ENCODE measurements at places on chromosomes 3 and 15.

GRCh38 chr15:50108461-50108860 lies 10.6 kb downstream of the ATP8B4 start:
- DNase-seq: no peak

GRCh38 chr3:179949412-179949811 lies 87.3 kb downstream of the PEX5L start:
- no peak for DNase-seq

- DNase-seq: no peak
Measured at GRCh38 chr3:53823956-53824657, 22.1 kb downstream of the CHDH start.

- DNase-seq: no peak
Measured at GRCh38 chr3:112736386-112736785, 95.4 kb upstream of the CCDC80 start.

- DNase-seq: peak; percentile 13
Measured at GRCh38 chr15:63663906-63664305, 66.7 kb downstream of the FBXL22 start.

DNA sequence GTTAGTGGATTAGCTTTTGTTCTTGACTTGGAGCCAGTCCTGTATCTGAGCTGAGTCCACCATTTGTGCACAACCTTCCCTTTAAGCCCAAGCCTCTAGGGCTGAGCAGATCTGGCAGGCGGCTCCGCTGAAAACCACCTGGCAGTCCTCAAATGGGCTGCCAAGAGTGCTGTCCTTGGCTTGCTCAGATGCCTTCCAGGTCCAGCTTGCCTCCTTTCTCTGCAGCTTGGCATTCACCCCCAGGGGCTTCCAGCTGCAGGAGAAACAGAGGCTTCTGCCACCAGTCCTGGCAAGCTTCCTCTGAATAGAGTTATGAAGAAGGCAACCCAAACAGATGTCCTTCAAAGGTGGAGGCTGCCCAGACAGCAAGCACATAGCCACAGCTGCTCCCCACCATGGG lies 96.7 kb downstream of the LRTM1 start:
- no peak for DNase-seq

DNA sequence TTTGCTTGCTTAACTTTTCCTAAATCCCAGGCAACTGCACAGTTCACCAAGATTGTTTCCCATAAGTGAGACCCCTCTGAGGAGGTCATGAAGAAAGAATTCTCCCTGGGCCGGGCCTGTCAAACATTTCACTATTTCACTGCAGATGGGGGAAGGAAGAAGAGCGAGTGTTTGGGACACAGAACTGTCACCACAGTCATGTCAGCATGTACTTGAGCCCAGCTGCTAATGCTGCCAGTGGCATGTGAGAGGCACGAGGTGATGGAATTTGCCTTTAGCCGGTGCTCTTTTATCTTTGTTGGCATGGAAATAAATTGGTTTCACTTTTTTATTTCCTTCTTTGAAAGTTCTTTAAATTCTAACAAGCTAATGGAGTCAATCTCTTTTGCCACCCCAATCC lies 277.9 kb upstream of the GADL1 start:
- no peak for DNase-seq

DNA sequence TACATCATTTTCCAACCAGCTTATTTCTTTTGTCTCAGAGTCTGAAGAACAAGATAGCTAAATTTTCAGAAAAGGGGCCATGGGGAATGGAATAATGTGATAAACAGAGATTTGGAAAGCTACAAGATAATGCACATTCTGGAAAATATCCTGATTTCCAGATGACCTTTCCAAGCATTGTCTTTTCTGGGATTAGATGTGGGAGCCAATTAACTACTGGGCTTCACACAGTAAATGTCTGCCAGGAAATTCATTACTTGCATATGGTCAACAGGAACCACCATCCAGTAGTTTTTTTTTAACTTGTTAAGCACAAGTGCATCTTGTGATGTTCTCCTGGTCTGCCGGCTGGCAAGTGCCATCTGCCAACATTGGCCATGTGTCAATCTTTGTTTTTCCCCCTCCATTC lies 131.1 kb upstream of the BFSP2 start:
- DNase-seq: no peak

DNA sequence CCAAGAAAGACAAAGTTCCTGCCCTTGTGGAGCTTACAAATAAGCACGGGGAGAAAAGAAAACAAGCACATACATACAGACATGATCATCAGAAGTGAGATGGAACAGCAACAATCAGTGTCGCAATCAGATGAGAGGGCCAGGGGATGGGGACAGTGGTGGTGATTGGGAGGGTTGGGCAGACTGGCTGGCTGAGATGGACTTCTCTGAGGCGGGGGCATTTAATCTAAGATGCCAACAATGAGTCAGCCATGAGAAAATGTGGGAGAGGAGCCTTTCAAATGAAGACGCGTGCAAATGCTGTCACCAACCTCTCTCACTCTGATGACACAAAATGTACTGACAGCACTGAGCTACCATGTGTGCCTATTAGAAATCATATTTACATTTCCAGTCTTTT lies 81.4 kb downstream of the NCEH1 start:
- DNase-seq: peak; percentile 50

GRCh38 chr3:142022381-142022780 lies 127.0 kb downstream of the TFDP2 start:
- peak; percentile 63 for DNase-seq

DNA sequence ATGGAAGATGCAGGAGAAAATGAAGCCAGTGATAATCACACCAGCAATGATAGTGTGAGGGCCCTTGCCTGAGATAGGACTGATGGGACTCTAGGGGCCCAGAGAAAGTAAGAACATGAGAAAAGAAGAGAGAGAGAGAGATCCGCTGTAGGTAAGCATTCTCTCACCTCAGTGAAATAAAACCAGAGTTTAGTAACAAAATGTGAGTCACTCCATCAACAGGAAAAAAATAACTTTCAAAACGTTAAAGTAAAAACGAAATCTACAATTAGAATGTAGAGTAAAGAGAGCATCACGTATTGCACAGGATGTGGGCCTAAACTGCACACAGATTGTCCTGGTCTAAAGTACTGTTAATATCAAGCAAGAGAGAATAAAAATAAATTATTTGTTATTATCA lies 6.8 kb upstream of the PRSS50 start:
- no peak for DNase-seq

DNA sequence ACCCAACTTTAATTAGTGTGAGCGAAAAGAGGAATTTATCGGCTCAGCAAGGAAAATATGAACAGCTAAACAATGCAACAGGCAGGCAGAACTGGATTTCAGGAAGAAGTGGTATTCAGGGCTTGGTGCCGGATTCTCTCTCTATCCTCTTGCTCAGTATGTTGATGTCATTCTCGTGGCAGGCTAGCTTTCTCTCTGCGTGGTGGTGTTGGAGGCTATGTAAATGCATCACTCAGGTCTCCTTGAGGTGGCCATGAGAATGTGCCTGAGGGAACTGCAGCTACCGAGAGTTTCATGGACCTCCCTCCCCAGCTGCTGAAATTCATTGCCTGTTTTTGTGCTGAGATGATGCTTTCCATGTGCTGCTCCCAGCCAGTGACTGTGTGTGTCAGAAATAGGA lies 18.3 kb upstream of the SYN2 start:
- DNase-seq: no peak

GRCh38 chr15:51677021-51677420 lies 4.3 kb upstream of the SCG3 start:
- no peak for DNase-seq

- no peak for DNase-seq
Measured at GRCh38 chr3:190855151-190855550, 7.3 kb downstream of the GMNC start.

DNA sequence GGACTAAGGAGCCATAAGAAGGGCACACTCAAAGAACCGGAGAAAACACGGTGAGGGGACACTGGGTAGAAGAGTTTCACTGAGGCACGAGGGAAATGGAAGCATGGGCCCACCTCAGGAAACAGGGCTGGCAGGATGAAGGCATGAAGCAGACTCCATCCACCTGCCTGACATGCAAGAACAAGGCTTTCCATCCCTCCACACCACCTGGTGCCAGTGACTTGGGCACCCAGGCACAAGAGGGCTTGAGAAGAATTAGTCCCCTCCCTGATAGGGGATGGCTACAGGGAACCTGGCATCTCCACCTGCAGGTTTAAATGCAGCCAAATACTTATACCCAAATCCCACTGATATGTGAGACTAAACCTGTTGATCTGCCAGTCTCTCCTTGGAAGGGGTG lies 38.9 kb upstream of the PPP2R3A start:
- no peak for DNase-seq

GRCh38 chr3:68032209-68032608 lies 377.8 kb upstream of the SUCLG2 start:
- no peak for DNase-seq

GRCh38 chr3:136994772-136995516 lies 37.2 kb downstream of the IL20RB start:
- DNase-seq: peak; percentile 79

DNA sequence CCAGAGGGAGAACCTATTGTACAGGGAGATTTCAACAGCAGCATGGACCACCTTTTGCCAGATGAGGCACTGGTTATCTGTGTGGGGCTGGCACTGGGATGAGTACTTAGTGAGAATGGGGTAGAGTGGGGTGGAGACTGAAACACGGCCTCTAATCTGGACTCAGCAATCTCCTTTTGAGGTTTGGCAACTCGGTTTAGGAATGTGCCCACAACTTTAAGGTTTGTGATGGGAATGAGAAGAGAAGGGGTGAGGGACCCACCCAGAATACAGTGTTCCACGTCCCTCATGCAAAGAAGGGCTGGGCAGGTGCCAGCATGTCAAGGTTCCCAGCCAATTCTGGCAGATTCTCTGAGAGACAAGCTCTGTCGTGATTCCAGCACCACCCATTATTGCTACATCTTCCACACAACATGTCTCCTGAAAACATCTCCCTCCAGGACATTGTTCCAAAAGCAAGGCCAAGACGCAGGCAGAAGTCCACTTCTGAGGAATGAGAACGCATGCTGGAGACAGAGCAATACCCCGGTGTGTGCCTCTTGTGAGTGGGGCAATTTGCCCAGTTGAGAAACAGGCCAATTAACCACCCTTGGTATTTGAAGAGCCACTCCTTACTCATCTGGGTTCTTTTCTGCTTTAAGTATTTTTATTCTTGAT lies 37.5 kb upstream of the CCR4 start:
- DNase-seq: peak; percentile 26

GRCh38 chr15:59290295-59291212 lies 82.1 kb downstream of the MYO1E start:
- no peak for DNase-seq

- no peak for DNase-seq
Measured at GRCh38 chr3:186979852-186980251, 49.5 kb downstream of the ST6GAL1 start.

- DNase-seq: peak; percentile 43
Measured at GRCh38 chr3:131216330-131216729, 165.2 kb upstream of the NUDT16 start.

DNA sequence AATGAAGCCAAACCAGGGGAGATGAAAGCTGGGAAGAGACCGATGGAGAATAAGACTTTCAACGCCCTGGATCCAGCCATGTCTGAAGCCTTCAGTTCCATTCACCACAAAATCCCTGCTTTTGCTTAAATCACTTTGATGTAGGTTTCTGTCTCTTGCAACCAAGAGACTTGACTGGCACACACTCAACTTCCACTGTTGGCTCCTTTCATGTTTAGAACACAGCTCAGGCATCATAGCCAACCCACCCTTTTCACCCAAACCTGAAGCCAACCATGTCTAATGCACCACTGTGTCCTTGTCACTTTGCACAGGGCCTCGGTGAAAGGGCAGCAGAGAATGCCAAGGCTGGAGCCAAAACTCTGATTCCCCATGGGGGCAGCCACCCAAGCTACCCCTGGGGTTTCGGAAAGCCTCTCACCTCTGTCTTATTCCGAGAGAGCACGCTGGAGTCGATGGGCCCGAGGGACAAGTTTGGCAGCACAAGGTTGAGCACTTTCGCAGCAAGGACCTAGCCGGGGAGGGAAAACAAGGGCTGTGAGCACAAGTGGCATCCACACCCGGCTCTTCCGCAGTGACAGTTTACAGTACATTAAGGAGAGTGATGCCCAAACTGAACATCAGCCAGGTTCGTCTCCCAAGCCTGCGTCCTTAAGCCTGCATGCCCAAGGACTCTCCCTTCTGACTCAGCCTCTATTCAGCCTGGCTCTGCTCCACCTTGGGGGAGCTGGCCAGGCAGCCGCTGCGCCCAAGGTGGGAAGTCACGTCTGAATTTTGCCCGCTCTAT lies 37.6 kb downstream of the ABTB1 start:
- DNase-seq: no peak

DNA sequence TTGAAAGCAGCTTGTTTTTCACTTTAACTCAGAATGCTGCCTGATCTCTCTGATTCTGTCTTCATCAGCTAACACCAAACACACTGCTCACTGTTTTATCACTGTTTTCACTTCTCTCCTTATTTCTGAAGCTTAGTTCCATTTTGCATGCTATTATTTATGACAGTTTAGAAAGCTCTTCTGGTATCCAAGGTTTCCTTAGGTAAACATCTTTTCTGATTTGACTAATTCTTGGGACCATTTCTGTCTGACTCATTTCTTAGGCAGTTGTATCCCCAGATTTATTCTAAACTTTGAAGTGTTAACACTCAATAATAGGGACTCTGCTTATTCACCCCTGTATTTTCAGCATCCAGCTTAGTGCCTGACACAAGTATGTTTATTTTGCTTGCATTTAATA lies 167.7 kb downstream of the BCHE start:
- peak; percentile 1 for DNase-seq

GRCh38 chr3:141972399-141972798 lies 96.0 kb downstream of the ATP1B3 start:
- no peak for DNase-seq

DNA sequence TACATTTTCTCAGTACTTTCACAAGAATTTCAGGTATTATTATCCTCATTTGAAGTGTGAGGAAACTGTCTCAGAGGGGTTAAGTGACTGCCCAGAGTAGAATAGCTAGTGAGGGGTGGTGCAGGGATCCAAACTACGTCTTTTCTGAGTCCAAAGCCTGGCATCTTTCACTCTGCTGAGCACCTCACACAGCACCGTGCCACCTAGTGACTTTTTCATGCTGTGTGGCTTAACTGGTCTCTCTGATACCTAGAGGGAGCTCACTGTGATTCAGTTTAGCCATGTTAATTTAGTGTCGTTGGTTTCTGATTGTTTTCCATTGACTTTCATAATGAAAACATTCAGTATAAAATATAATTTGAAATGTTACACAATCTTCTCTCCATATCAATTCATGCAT lies 91.4 kb upstream of the NLGN1 start:
- no peak for DNase-seq

GRCh38 chr15:70382762-70383458 lies 285.2 kb upstream of the TLE3 start:
- DNase-seq: no peak

DNA sequence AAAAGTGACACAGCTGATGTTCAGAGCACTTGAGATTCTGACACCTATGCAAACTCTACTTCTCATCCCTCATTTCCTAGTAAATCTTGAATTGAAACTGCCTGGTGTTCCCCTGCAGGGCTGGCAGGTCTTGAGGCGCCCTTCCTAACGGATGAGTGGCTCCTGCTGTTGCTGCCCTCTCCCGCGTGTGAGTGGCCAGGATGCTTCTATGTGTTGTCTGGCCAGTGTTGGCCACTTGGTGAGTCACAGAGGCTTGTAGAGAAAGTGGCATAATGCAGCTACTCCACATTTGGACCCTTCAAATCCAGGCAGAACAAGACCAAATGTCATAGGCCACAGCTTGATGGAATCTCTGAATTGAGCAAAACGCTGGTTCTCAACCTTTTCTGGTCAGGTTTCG lies 63.6 kb downstream of the MOBP start:
- DNase-seq: no peak

- DNase-seq: no peak
Measured at GRCh38 chr3:125356140-125357026, 18.7 kb downstream of the ZNF148 start.

GRCh38 chr15:36370051-36370730 lies 209.2 kb upstream of the CDIN1 start:
- no peak for DNase-seq

- DNase-seq: no peak
Measured at GRCh38 chr3:78087134-78087533, 1047.2 kb downstream of the ROBO2 start.
